NCI-H1105 (cell line): ENCODE measurements at places on chromosomes 5 and 9.

DNA sequence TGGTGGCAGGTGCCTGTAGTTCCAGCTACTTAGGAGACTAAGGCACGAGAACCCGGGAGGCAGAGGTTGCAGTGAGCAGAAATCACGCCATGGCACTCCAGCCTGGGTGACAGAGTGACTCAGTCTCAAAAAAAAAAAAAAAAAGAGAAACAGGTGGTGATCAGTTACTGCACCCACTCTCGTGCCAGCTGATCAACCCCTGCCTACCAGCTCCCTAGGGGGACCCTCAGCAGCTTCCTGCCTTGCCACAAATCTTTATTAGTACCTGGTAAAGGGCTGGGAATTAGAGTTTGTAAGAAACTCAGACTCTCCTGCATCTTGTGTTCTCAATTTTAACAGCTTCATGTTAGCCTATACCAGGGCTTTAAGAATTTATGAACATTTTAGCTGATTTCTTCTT, 914.9 kb downstream of the EFNA5 start:
- no peak for DNase-seq

- DNase-seq = no peak
Observed at GRCh38 chr9:135978642-135979546, 17.7 kb upstream of the UBAC1 start.

GRCh38 chr5:165201369-165201768, 1696.0 kb downstream of the MAT2B start:
- no peak for DNase-seq

DNA sequence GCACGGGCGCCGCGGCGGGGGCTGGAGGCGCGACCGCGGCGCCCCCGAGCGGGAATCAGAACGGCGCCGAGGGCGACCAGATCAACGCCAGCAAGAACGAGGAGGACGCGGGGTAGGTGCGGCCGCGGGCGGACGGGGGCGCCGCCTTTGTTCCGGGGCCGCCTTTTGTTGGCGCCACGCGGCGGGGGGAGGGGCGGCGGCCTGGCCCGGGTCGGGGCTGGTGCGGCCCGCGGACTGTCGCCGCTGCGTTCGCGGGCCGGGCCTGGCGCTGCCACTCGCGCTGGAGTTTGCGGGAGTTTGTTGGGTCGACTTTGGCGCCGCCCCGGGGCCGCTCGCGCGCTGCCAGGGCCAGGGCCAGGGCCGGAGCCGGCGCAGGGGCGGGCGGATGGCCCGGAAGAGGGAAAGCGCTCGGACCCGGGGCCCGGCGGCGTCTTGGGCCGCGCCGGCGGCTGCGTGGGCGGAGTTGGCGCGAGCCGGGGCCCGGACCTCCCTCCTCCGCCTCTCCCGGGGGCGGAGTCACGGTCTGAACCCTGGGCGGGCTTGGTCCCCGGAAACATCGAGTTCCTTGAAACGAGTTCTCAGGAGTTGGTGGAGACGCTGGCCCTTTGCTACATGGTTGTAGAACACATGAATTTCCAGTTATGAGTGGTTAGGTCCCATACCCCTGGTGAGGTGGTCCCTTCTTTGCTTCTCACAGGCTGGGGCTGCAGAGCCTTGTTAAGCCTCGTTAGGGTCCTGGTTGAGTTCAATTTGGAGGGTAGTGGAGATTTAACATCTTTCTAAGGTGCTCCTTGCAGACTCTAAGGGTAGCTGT, 809 bp downstream of the HNRNPAB start:
- peak; percentile 17 for DNase-seq

- DNase-seq = no peak
Observed at GRCh38 chr5:68419081-68419636, 203.6 kb downstream of the PIK3R1 start.

- DNase-seq = no peak
Observed at GRCh38 chr9:33048054-33048465, 23.0 kb downstream of the DNAJA1 start.

DNA sequence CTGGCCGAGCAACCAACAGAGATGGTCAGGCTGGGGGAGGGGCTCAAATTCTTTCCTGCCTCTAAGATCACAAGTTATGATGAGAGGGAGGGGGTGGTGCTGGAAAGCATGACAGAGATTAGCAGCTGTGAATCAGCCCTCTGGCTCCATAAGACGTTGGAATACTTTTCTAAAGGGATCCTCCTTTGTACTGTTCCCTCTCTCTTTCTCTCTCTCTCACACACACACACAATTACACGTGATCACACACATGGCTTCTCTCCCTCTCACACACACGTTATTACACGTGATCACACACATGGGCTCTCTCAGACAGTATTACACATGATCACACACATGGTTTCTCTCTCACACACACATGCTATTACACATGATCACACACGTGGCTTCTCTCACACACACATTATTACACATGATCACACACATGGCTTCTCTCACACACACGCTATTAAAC, at the start of gene SLC45A2:
Gene SLC45A2 (minus strand): TSS at position 23 of the 454 bp plus-strand sequence. CDS start 110 bp downstream, outside the sequence.
- DNase-seq = no peak

- no peak for DNase-seq
Observed at GRCh38 chr9:108586471-108587139, 269.2 kb downstream of the ACTL7B start.

GRCh38 chr5:50853151-50853550, 186.7 kb downstream of the PARP8 start:
- DNase-seq = no peak

- DNase-seq = no peak
Observed at GRCh38 chr5:76393035-76393680, 9.9 kb upstream of the IQGAP2 start.

GRCh38 chr5:61575103-61575502, 243.0 kb downstream of the ZSWIM6 start:
- DNase-seq = no peak

GRCh38 chr5:163578652-163579051, 73.2 kb downstream of the MAT2B start:
- DNase-seq = no peak
